Small intestine (tissue), 16 donors: ENCODE measurements at places on chromosomes 6 and 20. TPM values are rescaled to one million over a fixed set of nuclear protein-coding genes. Genes with fewer than 3 reads are reported as not detected.

DNA sequence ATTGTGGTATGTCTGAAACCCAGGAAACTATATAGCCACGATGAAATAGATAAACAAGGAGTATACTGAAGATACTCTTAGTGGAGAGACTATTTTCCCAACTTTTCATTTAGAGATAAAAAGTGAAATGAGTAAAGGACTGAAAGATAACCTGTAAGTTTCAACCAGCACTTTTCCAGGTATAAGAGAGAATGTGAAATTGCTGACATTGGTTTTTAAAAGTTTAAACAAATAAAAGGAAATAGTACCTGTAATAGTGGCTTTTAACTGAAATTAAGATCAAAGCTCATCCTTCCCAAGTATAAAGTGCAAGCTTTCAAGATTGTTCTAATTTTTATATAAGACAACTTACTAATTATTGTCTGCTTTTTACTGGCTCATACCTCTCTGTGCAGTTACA is 130.2 kb upstream of the CCN2 start:
- DNase-seq, result no peak

- DNase-seq, result no peak
These were observed 2.4 kb upstream of the SPEF1 start for GRCh38 chr20:3783511-3784195.

GRCh38 chr6:106070636-106071035 is 15.5 kb upstream of the PRDM1 start:
- no peak for DNase-seq

The LPA gene
- polyA plus RNA-seq, result 0.27 TPM

DNA sequence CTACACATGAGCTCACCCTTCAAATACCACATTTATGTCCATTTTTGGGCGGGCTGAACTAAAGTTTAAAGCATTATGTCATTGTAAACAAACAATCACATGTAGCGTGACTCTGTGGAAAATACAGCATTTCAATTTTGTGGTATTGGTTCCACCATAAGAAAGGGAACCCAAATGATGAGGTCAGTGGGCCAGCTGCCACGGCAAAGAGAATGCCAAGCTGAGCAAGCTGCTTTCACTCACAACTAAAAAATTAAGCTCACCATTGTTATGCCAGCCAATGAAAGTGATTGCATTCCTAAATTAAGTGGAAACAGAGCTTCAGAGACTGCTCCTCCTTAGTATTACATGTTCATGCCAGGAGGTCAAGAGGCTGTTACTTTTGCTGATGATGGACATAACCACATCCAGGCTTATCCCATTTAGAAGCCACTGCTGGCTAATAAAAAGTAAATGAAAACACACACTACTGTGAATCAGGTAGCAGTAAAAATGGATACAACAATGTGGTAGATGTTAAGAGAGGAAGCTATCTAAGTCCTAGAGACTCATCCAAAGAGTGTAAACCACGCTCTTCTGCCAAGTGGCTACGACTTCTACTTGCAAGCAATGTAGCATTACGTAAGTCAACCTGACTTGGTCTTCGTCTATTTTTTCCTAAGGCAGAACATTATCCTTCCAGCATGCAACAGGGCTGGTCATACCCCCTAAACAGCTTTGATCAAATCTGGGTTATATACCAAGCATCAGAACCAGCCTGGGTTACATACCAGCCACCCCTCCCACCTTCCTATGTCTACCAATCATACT is 164.8 kb downstream of the BACH2 start:
- DNase-seq, result no peak
